CD4-positive, alpha-beta T cell treated with Interleukin-17A for 4 hours (primary cell): ENCODE measurements at places on chromosomes 3 and 15.

DNA sequence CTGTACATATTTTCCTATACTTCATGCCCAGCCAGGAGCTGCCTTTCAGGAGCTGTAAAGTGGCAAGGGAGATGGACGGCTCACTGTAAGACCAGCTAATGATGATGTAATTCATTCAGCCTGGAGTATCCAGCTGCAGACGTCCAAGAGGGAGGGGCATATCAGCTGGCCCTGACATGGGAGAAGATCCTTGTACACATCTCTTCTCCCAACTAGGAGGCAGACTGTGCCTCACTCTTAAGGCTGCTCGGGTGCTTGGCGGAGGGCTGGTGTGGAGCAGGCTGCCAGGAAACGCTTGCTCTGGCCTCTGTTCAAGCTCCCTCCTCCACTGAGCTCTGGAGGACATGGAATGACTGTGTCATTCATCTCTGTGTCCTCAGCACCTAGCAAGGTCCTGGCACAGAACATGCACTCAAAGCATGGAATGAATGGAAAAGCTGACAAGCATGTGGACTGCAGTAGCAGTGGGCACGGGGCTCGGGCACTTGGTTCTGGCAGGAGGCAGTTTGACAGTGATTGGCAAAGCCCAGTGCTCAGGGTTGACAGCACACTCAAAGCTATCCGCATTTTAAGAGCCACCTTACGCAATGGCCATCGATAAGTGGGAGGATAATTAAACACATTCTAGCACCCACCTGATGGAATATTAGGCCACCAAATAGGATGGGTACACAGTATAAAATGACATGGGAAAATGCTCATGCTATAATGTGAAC is 72.4 kb downstream of the TBC1D2B start:
- DNase-seq, result no peak

GRCh38 chr3:31541089-31541488 is 8.4 kb downstream of the STT3B start:
- no peak for DNase-seq

GRCh38 chr15:59200560-59200959 is 6.1 kb upstream of the LDHAL6B start:
- no peak for DNase-seq

DNA sequence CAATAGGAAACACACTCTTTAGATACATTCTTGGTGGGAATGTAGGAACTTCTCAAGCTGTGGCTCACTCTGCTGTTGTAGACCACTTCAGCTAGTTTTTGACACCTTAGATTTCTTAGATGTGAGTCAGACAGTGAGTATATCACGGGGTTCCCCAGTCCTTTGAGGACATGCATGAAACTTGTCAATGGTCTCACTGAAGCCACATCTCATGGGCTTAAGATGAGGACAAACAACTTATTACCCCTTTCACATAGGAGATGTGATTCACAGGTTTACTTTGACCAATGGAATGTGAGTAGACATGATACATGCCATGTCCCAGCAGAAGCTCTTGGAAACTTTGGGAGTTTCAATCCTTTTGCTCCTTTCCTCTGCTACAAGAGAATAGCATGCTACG is 325.5 kb downstream of the CHST2 start:
- DNase-seq, result no peak

DNA sequence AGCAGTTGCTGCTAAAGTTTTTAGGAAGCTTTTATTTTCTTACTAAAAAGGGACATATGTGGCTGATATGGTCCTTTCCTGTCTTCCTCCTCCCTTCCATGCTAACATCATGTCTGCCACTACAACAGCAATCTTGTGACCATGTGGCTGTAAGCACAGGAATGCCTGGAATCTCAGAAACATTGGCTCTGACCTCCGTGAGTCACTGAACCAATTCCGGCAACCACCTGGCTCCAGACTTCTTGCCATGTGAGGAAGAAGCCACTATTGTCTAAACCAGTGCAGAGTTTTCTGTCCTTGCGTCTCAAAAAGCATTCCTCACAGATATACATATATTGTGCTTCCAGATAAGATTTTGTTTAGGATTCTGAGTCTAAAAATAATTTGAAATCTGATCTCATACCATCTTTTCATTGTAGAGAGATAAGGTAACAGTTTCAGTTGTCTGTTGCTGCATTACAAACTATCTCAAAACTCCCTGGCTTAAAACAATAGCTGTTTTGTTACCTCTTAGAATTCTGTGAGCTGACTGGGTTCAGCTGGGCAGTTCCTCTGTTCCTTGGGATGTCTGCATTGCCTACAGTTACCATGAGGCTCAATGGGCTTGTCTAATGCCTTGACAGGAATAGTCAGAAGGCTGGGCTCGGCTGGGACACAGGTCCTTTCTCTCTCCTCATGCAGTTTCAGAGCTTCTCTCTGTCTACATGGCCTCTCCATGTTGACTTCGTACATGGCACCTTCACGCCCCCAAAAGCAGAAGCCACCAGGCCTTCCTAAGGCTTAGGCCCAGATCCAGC is 77.3 kb upstream of the MAGI1 start:
- DNase-seq, result no peak
